ENCODE measurements at places on chromosomes 5 and 9.
A peak's percentile ranks its signal among the peaks of the same experiment; 100 is the strongest.

DNA sequence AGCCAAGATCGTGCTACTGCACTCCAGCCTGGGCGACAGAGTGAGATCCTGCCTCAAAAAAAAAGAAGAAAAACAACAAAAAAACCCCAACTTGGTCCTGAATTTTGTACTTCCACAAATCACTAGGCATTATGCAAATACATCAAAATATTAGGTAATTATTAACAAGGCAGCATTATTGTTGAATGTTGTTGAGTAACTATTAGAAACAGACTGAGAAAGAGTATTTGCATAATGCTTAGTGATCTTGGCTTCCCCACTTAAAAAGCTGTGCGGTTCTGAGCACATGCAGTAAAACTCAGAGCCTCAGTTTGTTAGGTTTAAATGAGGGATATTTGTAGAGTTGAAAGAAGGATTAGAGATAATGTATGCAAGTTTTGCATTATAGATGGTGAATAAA lies 64.2 kb downstream of the SCAMP1 start:
- DNase-seq: no peak

GRCh38 chr5:108451269-108451668 lies 69.4 kb upstream of the FBXL17 start:
- DNase-seq: no peak

GRCh38 chr9:17987189-17987588 lies 408.3 kb downstream of the SH3GL2 start:
- DNase-seq: no peak

DNA sequence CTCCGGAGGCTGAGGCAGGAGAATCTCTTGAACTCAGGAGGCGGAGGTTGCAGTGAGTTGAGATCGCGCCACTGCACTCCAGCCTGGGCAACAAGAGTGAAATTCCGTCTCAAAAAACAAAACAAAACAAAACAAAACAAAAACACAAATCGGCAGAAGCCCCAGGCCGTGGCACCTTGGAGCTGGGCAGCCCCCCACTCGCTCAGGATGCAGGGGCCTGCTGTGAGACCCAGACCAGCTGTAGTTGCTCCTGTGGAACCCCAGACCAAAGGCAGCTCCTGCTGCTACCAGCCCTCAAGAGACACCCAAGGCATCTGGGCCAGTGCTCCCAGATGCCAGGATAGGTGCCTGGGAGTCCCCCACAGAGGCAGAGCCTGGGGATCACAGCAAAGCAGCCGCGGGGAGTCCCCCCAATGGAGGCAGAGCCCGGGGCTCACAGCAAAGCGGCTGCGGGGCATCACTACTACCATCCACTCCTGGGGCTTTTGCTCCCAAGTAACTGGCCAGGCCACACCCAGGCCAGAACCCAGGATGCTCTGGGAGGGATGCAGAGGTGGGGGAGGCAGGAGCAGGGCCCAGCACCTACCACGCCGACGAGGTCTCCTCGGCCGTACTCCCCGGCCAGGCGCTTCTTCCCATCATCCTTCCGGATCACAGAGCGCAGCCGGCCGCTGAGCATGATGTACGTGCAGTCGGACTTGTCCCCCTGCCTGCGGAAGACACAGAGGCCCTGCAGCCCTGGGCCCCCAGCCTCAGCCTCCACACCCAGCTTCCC lies 37.7 kb upstream of the NSMF start:
- DNase-seq: no peak

- DNase-seq: peak; percentile 49
Observed at GRCh38 chr9:133371261-133371711, 4.6 kb downstream of the SURF4 start.

- DNase-seq: no peak
Observed at GRCh38 chr9:115204904-115205453, 87.0 kb upstream of the TNC start.

- DNase-seq: no peak
Observed at GRCh38 chr9:94164806-94165549, 80.7 kb downstream of the PTPDC1 start.
